BE2C (cell line): ENCODE measurements at places on chromosomes 4 and X.

DNA sequence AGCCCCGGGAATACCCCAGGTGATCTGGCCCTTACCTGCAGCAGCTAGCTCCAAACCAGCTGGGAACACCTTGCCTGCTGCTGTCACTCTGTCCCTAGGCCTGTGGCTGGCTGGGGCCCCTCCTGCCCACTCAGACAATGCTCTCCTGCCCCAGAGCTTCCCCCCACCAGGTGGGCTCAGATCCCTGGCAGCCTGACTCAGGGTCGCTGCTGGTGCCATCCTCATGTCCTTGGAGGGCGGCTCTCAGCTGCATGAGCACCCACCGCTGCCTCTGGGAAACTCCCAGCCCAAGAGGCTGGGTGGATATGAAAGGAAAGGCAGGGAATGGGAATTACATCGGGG lies 15.8 kb downstream of the C4orf50 start:
- no peak for DNase-seq

DNA sequence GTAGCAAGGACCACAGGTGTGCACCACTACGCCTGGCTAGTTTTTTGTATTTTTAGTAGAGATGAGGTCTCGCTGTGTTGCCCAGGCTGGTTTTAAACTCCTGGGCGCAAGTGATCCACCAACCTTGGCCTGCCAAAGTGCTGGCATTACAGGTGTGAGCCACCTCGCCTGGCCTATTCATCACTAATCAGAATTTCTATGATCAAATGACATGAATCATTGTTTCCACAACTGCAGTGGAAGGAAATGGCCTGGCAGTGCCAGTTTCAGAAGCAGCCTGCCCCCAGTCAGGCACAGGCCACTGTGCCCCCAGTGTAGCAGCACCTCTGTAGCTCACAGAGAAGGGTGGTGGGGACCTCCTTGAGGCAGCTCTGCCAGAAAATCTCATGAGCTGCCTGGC lies 66.0 kb upstream of the MSANTD1 start:
- no peak for DNase-seq

GRCh38 chrX:44843753-44844152 lies at the start of gene DUSP21:
Gene DUSP21, plus strand, starts transcription at chrX:44844021. Its CDS starts 112 bp downstream, at chrX:44844133.
- no peak for DNase-seq

DNA sequence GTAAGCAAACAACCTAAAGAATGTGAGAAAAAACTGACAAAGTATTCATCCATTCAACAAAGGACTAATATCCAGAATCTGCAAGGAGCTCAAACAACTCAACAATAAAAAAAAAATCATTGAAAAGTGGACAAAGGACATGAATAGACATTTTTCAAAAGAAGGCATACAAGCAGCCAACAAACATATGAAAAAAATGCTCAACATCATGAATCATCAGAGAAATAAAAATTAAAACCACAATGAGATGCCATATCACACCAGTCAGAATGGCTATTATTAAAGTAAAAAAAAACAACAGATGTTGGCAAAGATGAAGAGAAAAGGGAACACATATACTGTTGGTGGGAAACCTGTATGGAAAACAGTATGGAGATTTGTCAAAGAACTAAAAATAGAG lies 120.7 kb upstream of the ADGRL3 start:
- no peak for DNase-seq

GRCh38 chr4:98546910-98547594 lies 111.4 kb downstream of the TSPAN5 start:
- DNase-seq: no peak

GRCh38 chrX:41189156-41189555 lies 103.9 kb downstream of the USP9X start:
- DNase-seq: no peak

- no peak for DNase-seq
Measured at GRCh38 chr4:128162434-128162833, 101.3 kb downstream of the LARP1B start.

DNA sequence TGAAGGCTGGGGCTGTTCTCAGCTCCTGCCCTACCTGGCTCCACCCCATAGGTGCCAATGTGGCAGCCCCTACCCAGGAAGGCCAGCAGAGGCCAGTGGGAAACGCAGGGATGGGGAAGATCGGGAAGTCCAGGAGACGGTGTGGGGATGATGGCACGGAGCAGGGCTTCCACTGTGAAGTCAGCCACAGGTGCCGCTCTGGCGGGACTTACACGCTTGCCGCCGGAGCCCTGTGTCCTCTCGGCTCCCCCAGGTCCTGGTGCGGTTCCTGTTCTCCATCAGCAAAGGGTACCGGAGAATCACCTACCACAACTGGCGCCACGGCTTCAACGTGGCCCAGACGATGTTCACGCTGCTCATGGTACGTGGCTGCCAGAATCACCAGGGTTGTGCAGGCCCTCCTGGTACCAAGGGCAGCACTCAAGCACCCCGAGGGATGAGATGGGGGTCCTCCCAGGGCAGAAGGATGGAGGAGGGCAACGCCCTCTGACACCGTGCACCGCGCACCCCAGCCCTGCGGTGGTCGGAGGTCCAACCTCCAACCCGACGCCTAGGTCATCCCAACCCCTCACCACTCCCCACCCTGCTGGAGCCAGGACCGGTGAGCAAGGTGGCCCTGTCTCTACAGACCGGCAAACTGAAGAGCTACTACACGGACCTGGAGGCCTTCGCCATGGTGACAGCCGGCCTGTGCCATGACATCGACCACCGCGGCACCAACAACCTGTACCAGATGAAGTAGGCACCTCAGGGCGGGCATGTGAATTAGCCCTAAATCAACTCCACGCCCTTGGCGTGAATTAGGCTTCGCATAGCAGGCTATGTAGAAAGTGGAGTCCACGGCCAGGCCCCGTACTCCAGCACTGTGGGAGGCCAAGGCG lies 12.0 kb downstream of the ATP5ME start:
- no peak for DNase-seq

- DNase-seq: no peak
Measured at GRCh38 chr4:7051905-7052304, 8.7 kb downstream of the TADA2B start.

GRCh38 chrX:1261285-1261684 lies 7.3 kb upstream of the CSF2RA start:
- DNase-seq: no peak

GRCh38 chr4:4923201-4923600 lies 63.7 kb downstream of the MSX1 start:
- no peak for DNase-seq

GRCh38 chr4:172207886-172208285 lies 394.7 kb downstream of the GALNTL6 start:
- DNase-seq: no peak

- no peak for DNase-seq
Measured at GRCh38 chr4:106930522-106930921, 105.6 kb downstream of the DKK2 start.

- no peak for DNase-seq
Measured at GRCh38 chrX:44951572-44952067, 78.6 kb downstream of the KDM6A start.

GRCh38 chr4:10753336-10753735 lies 68.8 kb upstream of the CLNK start:
- DNase-seq: no peak

- DNase-seq: no peak
Measured at GRCh38 chr4:59161249-59161648, 2038.9 kb upstream of the ADGRL3 start.

- DNase-seq: no peak
Measured at GRCh38 chrX:20212486-20213089, 54.1 kb downstream of the RPS6KA3 start.

- no peak for DNase-seq
Measured at GRCh38 chrX:40392599-40392998, 188.2 kb upstream of the ATP6AP2 start.

GRCh38 chr4:141109983-141110382 lies 23.3 kb downstream of the RNF150 start:
- no peak for DNase-seq

GRCh38 chr4:79747252-79747651 lies 325.8 kb downstream of the ANTXR2 start:
- no peak for DNase-seq
